ENCODE measurements at places on chromosomes 16 and 17. TPM values are rescaled to one million over a fixed set of nuclear protein-coding genes. Genes with fewer than 3 reads are reported as not detected.
A peak's percentile ranks its signal among the peaks of the same experiment; 100 is the strongest.

DNA sequence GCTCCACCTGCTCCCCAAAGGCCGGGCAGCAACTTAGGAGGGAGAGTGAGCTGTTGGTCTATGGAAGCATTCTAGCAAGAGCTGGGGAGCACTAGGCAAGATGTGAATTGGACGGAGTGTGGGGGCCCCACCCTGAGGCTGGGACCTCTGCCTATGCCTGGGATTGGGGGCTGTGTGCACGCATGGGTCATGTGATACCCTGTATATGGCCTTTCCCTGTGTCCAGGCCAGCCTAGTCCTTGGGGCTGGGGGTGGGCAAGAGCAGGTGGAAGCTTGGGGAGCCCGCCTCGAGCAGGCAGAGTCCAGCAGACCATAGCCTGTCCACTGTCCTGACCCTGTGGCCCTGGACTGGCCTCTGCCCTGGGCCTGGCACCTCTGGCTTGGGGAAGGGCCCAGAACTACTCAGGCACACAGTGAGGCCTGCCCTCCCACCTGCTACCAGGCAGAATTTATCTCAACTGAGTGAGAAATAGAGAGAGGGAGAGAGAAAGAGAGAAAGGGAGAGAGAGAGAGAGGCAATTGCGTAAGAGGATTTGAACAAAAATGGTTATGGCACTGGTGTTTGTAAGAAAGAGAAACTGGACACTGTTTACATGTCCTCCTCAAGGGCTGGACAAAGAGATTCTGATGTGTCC lies 19.1 kb downstream of the PDP2 start:
- peak; percentile 56 for DNase-seq

GRCh38 chr17:2232244-2232638 lies 71.3 kb downstream of the SMG6 start:
- DNase-seq = peak; percentile 90

DNA sequence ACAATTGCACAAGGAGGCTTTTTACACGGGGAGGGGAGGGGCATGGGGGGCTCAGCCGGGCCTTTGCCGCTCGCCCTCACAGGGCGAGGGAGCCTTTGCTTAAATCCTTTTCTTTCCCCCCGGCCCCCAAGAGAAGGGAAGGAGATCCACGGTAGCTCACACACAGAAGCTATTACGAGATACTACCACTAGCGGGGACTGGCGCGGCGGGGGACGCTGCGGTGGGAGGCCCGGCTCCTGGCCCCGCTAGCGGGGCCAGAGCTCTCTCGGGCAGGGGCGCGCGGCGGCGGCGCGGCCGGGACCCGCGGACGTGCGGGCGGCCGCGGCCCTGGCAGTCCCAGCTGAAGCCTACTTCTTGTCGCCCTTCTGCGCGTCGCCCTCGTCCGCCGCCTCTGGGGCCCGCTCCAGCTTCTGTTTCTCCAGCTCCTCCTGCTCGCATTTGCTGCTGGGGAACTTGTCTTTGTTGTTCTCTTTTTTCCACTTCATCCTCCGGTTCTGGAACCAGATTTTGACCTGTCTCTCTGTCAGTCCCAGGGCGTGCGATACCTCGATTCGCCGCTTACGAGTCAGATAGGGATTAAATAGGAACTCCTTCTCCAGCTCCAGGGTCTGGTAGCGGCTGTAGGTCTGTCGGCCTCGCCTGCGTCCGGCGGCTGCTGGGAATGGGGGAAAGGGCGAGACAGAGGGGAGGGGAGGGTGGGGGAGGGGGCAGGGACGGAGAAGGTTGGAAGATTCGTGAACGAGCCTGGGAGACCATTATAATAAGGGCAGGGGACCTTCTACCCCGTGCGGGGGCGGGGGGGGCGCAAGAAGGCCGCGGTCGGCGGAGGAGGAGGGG lies 2.0 kb downstream of the HOXB8 start:
- DNase-seq = peak; percentile 76

DNA sequence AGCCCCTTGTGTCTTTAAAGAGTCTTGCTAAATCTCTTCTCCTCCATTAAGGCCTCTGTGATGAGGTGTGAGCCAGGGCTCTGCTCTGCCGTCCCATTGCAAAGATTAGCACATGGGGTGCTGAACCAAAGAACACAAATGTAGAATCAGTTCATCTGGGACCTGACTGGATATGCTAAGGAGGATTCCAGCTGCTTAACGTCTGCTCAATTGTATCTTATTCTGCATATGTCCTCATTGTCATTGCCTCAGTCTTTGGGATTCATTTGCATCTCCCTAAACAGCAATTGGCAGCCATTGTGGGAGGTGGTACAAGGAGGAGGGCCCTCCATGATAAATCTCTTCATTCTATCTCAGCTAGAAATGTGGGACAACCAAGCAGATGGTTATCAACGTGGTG lies 106.3 kb upstream of the ADAMTS18 start:
- DNase-seq = no peak

- no peak for DNase-seq
Measured at GRCh38 chr16:15457958-15458357, 23.6 kb downstream of the BMERB1 start.

DNA sequence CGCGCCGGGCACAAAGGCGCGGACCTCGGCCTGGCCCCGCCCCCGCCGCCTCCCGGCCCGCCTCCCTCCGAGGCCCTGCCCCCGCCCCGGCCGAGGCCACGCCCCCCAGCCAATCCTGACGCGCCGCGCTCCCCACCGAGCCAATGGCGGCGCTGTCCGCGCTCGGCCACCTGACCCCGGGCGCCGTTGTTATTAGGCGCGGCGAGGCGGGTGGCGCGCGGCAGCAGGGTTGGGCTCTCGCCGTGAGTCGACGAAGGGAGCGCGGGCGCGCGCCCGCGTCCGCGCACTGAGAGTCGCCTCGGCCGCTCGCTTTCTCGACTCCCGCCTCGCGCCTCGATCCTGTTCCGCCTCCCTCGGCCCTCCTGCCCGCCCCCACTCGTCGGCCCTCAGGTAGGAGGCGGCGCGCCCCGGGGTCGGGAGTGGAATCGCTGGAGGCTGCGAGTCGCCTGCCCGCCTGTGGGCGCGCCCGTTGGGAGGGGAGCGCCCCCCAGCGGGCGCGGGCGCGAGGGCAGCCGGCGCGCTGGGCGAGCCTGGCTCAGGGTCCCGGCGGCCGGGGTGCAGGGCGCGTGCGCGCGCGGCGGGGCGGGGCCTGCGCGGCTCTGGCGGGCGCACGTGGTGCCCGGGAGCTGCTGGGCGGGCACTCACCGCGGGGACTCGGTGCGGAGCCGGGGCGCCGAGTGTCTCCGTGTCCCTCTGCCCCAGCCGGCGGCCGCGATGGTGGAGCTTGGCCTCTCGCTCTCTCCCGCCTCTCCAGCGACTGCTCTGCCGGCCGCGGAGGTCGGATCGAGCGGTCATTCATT lies 405 bp upstream of the CBLN1 start:
- DNase-seq = peak; percentile 86

- peak; percentile 42 for DNase-seq
Measured at GRCh38 chr17:48556576-48557401, 11.9 kb upstream of the HOXB2 start.

DNA sequence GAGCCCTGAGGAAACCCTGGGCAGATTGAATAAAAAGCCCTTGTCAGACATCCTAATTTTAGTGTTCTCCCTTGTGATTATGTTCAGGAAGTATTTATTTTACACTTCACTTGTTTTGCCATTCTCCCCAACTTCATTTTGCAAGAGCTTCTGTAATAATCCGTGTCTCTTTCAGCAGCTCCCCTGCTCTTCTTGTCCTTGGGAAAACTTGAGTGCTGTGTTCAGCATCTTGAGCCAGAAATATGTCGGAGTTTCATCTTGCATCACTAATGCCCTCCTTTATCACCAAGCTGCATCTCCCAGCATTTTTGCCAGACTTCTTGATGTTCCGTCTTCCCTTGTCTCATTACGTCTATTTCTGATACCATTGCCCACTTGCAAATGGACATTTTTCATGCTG lies 486.5 kb upstream of the EEF2KMT start:
- no peak for DNase-seq

- no peak for DNase-seq
Measured at GRCh38 chr16:3161235-3162018, 26.6 kb upstream of the OR1F1 start.

- no peak for DNase-seq
Measured at GRCh38 chr16:73210686-73211085, 162.8 kb upstream of the ZFHX3 start.

GRCh38 chr17:61617330-61617729 lies 26.3 kb upstream of the NACA2 start:
- no peak for DNase-seq

Gene OTOA
- polyA plus RNA-seq = not detected

Gene DPEP3
- not detected for polyA plus RNA-seq

Gene ABCA5
- polyA plus RNA-seq = 9.4 TPM

Gene TP53TG3B
- not detected for polyA plus RNA-seq

Measured in GM23248 (cell line).